Activated CD4-positive, alpha-beta T cell treated with anti-CD3 and anti-CD28 coated beads for 1 hour (primary cell): ENCODE measurements at places on chromosomes 1 and 21.

- DNase-seq: no peak
Observed at GRCh38 chr1:119935915-119936314, 39.6 kb upstream of the ADAM30 start.

DNA sequence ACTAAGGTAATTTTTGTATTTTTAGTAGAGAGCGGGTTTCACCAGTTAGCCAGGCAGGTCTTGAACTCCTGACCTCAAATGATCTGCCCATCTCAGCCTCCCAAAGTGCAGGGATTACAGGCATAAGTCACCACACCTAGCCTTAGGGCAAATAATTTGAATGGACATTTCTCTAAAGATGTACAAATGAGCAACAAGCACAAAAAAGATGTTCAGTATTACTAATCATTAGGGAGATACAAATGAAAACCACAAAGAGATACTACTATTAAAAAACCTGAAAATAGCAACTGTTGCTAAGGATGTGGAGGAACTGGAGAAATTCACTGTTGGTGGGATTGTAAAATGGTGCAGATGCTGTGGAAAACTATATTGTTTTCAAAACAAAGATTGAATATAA lies 79.1 kb downstream of the GABPA start:
- DNase-seq: no peak

DNA sequence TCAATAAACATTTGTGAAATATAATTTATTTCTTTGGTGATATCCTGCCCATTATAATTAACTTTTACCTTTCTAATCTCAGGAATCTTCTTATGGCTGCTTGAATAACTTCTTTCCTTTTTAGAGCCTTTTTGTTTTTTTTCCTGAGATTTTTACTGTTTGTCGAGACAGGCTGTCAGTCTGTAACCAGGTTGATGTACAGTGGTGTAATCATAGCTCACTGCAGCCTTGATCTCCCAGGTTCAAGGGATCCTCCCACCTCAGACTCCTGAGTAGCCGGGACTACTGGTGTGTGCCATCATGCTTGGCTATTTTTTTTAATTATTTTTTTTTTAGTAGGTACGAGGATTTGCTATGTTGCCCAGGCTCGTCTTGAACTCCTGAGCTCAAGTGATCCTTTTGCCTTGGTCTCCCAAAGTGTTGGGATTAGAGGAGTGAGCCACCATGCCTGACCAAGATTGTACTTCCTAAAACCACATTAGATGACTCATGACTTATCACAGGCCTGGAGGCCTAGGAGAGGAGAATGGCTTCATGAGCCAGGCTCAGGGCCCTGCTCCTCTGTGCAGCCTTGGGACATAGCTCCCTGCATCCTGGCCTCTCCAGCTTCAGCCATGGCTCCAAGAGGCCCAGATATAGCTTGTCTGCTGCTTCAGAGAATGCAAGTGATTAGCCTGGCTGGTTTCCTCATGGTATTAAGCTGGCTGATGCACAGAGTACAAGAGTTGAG lies 48.6 kb downstream of the CTH start:
- no peak for DNase-seq

DNA sequence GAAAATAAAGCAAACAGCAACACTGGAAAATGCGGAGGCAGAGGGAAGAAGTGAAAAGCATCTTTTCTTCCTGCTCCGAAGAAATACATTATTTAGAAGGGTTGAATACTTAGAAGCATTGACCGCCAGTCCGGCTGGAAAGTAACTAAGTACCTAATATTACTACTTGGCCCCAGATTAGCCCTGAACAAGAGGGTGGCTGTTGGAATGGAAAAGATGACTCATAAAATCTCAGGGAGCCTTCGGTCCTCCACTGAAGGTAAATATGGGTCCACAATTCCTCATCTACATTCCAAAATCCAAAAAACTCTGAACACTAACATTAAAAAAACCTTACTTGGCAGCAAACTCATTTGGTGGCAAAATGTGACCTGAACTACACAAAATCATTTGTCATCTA lies 40.1 kb downstream of the BCAR3 start:
- DNase-seq: no peak

DNA sequence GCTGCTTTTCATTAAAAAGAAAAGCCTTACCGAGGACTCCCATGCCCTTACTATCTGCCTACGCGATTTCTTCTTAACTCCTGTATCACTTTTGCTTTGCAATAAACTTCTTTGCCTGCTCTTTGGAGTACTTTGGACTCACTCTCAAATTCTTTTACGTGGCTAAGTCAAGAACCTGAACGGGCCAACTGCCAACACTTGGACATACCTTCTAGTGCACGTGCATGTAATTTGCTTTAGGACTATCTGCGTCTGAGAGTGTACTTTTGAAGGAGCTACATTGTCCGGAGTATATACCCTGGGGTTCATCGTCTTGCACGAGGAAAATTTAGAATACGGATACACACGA lies 3.6 kb upstream of the OTUD3 start:
- DNase-seq: no peak

GRCh38 chr21:45592208-45592619 lies 50.0 kb upstream of the SLC19A1 start:
- peak; percentile 65 for DNase-seq

DNA sequence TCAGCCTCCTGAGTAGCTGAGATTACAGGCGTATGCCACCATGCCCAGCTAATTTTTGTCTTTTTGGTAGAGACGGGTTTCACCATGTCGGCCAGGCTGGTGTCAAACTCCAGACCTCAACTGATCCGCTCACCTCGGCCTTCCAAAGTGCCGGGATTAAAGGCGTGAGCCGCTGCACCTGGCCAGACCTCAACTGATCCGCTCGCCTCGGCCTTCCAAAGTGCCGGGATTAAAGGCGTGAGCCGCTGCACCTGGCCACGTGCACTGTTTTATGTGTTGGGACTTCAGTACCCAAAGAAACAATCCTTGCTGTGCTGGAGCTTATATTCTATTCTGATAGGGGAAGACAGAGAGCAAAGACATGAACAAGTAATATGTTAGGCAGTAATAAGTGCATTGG lies 10.1 kb downstream of the TRAF5 start:
- no peak for DNase-seq
